ENCODE measurements at places on chromosomes 1 and 21.

DNA sequence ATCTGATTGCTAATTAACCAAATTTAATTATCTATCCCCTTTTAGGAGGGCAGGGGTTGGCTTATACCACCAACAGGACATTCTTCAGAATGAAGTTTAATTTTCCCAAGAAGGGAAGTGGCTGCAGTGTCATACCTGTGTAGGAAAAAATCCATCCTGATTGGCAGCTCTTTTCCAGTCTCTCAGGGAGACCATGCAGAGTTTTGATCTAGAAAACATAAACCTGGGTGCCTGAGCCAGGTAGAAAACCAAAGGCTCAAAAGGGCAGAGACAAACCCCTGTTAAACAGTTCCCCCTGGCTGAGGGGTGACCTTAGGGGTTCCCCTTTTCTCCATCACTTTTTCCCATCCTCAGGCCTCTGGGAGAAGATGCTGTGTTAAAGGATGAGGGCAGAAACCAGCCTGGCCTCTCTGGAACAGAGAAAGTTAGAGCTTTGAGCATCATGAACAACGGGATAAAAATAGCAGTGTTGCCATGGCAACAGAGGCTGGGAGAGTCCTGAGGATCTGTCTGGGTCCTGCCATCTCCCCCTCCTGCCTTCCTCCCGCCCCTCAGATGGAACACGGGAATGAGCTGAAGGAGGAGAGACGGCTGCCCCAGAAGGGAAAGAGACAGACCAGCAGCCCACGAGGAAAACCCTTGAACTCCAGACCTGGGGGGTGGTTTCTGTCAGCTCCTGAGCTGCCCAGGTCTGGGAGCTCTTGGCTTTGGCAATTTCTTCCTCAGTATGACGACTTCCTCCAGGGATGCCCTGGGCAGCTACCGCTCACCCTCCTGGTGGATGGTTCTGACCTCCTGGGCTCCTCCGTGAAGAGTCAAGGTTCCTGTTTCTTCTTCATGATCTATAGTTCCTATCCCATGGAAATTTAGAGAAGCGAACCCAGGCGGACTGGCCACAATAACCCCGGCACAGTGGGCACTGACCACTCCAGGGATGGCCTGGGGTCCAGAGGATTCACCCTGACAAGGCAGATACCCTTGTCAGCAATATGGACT, 14.0 kb upstream of the LEMD1 start:
- DNase-seq: no peak

- no peak for DNase-seq
Observed at GRCh38 chr21:34941162-34941561, 107.9 kb downstream of the RUNX1 start.

DNA sequence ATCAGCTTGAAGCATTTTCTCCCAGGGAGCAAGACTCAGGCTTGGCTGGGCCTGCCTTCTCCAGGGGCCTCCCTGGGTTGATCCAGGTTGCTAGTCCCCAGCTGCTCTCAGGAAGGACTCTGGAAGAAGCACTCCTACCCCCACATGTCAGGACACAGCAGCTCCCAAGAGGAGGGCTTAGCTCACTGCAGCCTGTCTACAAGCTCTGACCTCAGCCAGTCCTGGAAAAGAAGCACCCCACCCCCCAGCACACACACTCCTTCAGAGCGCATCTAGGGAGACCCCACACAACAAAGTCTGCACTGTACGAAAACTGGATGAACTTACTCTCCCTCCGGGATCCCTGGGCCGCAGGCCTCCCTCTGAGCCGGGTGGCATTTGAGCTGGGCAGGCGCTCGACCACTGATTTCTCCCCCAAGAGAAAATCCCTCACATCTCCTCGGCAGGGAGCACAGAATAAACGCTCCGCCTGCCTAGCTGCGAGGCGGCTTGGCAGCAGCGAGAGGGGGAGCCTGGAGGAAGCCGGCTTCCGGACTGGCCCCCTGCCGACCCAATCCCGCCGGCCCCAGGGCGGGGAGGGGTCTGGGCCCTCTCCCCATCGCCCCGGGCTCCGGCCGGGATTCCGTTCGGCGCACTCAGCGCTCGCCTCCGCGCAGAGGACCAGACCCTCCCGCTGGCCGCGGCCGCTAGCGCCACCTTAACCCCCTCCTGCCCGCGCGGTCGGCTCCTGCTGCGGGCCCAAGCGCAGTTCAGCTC, at the start of gene KCNA2:
TSS of gene KCNA2 (minus strand) at position 458 of the 756 bp plus-strand sequence. CDS start 1,576 bp downstream, outside the sequence.
- DNase-seq: peak; percentile 24

GRCh38 chr1:200488375-200489165, 78.7 kb upstream of the ZNF281 start:
- DNase-seq: peak; percentile 57

DNA sequence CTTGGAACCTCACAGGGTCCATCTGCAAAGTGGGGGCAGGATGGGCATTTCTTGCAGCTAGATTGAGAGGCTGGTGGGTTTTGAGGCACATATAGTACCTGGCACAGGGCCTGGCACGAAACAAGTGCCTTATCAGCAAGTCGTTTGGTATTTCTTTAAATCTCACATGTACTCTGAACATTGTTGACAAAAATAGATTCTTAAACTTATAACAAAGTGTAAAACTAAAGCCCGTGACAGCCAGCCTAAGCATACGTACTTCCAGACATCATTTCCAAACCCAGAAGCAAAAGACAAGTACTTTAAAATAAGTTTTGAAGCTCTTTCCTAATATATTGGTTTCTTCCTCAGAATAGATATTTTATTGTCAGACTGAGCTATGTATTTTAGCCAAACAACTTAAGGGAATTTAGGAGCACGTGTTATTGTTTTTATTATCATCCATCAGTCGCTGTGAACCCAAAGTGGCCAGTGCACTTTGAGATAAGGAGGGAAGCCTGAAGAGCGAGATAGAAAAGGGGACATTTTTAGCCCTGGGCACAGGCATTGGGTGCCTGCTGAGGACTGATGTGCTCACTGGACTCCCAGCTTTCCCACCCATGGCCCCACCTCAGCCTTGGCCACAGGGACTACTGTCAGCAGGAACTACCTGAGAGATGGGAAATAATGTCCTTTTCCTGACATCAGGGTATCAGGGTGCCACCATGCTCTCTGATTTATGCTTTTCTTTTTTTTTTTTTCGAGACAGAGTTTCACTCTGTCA, 3.0 kb downstream of the FBLIM1 start:
- no peak for DNase-seq

- DNase-seq: peak; percentile 13
Observed at GRCh38 chr1:64745181-64745985, 508 bp downstream of the RAVER2 start.

- peak; percentile 56 for DNase-seq
Observed at GRCh38 chr1:154943649-154944400, 7.3 kb upstream of the PMVK start.

GRCh38 chr1:32199717-32200072, 700 bp upstream of the CCDC28B start:
- no peak for DNase-seq

- no peak for DNase-seq
Observed at GRCh38 chr1:203273869-203274602, 31.3 kb upstream of the BTG2 start.

DNA sequence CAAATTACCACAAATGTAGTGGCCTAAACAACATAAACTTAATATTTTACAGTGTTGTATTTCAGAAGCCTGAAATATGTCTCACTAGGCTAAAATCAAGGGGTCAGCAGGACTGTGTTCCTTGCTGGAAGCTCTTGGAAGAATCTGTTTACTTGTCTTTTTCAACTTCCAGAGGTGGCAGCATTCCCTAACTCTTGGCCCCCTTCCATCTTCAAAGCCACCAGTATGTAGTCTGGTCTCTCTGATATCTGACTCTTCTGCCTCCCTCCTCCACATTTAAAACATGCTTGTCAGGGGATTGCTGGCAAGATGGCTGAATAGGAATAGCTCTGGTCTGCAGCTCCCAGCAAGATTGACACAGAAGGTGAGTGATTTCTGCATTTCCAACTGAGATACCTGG, 567.5 kb downstream of the PLA2G4A start:
- DNase-seq: no peak

GRCh38 chr1:52676249-52676903, 21.8 kb downstream of the COA7 start:
- no peak for DNase-seq

GRCh38 chr21:37971390-37971950, 55.2 kb upstream of the KCNJ6 start:
- DNase-seq: no peak

DNA sequence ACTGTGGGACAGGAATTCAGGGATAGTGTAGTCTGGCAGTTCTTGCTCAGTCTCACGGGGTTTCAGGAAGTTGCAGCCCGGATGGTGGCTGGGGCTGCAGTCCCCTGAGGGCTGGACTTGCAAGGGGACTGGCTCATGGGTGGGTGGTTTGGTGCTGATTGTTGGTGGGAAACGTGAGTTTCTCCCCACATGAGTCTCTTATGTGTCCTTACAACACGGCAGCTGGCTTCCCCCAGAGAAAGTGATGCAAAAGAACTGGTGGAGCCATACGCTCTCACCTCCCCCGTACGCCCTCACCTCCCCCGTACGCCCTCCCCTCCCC, 64.9 kb downstream of the EVA1C start:
- DNase-seq: no peak

DNA sequence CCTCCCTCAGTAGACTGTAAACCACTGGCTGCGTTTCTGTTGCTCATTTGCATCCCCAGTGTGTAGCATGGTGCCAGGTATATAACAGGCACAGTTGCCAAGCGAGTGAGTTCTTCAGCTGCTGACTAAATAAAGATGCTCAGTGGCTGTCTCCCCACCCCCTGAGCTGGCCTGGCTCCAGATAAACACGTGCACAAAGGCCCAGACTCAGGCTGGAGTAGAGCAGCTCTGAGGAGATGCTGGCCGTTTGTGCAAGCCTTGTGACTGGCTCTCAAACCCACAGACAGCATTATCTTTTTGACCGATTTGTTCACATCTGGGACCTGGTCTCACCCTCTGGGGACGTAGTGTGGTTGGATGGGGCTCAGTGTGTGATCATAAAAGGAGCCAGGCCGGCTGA, 7.1 kb downstream of the CHRNB2 start:
- peak; percentile 56 for DNase-seq

GRCh38 chr21:38321568-38321967, 64.8 kb downstream of the KCNJ15 start:
- no peak for DNase-seq

DNA sequence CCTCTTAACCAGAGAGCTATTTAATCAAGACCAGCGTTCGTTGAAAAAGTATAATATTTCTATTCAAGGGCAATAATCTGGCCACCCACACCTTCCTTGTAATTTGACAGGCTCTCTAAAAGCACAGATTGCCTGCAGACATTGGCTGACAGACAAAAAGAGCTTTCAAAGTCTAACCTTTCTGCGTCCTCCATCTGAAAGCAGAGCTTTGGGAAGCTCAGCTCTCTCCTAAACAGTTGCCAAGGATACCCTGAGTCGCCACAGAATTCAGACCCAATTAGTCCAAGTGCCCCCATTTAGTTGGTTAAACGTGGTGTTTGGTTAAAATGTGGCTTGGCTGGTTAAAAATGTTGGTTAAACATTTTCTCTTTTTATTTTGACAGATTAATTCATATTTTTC, 33.7 kb upstream of the PLA2G2C start:
- DNase-seq: no peak

DNA sequence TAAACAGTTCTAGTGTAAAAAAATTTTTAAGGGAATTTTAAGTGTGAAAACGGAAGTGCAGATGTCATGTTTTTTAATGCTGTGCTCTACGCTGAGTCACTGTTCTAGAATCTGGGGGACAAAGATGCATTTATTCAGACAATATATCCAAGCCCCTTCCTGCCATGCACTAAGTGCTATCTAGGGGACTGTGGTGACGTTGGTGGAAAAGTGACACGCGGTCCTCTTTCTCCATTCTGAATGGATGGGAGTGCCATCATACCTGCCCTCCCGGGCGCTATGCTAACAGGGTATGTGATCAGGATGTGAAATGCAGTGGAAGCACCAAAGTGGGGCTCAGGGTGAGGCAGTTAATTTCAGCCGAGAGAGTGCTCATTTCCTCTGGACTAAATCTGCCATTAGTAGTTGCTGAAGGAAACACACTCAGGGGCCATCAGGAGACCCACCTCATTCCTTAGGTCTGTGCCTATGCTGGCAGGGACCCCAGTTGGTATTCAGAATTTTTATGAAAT, 6.6 kb downstream of the C1orf226 start:
- DNase-seq: no peak

GRCh38 chr1:214862421-214862820, 220.1 kb upstream of the KCNK2 start:
- DNase-seq: no peak

DNA sequence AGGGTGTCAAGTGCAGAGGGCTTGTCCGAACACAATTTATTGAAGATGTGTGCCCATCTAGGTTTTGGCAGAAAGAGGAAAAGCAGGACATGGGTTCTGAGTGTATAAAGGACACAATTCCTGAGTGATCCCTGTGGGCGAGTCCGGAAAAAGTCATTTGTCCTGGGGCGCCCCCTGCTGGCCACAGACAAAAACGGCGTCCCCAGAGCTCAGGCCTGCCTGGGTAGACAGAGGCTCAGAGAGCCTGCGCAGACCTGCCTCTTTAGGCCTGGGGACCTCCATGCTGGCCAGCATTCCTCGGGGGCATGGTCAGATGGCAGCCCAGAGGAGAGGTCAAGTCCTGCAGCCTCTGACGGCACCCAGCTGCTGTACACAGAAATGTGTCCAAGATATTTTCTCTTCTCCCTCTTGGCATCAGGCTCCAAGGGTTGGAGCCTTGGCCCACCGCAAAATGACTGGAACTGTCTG, 65.5 kb upstream of the LRP8 start:
- DNase-seq: peak; percentile 79

DNA sequence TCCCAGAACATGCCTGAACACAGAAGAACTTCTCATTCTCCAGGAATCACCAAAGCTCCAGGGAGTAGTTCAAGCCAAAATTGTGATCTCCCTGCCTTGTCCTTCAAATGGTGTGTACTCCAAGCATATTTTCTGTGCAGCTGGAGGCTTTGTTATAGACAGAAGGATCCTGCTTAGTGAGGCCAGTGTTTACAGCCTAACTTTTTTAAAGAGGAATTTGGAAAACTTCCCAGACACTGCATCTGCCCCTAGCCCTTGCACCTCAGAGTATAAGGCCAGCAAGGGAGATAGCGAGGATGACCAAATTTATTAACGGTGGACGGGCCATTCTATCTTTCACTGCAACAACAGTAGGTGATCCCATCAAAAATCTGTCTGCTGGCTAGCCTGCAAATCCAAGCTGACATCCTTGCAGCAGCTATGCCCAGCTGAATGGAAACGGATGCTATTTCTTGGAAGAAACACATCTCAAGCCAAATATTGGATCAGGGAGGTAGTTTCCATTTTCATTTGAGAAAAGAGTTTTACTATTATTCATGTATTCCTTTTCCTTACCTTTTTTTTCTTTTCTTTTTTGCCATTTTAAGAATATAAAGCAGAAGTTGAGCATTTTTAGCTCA, 249.8 kb downstream of the USH2A start:
- no peak for DNase-seq

- peak; percentile 59 for DNase-seq
Observed at GRCh38 chr1:201171063-201172036, 17.1 kb upstream of the TMEM9 start.

- DNase-seq: no peak
Observed at GRCh38 chr1:182700351-182700709, 15.9 kb upstream of the RGS8 start.

DNA sequence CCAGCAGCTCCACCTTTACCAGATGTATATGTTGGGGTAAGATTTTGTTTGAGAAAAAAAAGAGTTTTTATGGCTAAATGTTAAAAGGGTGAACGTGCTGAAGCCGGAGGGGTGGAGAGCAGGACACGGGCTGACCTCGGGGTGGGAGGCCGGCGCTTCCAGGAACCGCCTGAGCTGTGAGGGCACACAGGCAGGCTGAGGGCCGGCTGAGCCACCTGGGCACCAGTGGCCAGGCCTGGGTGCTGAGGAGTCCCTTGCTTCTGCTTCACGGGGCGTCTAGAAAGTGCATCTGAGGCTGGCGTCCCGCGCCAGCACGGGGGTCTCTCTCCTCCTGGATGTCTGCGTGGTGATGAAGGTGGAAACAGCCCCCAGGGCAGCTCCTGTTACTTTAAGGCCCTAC, 33.6 kb upstream of the ADARB1 start:
- DNase-seq: no peak

Measured in germinal center (tissue), 1 donor.